ENCODE measurements at places on chromosomes 5 and 9.

- no peak for DNase-seq
Observed at GRCh38 chr9:107410420-107410819, 79.1 kb downstream of the KLF4 start.

DNA sequence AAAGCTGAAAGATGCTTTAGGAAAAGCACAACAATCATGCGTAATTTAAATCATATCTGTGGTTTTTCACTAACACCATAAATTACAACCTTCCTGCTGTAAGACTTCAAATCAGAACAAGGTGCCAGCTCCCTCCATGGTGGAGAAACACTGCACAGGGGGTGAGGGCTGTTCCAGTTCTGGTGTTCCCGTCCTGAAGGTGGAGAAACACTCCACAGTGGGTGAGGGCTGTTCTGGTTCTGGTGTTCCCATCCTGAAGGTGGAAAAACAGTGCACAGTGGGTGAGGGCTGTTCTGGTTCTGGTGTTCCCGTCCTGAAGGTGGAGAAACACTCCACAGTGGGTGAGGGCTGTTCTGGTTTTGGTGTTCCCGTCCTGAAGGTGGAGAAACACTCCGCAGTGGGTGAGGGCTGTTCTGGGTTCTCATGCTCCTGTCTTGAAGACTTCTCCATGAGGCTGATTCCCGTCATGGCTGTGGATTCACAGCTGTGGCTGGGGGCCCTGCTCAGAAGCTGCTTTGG is 12.9 kb downstream of the PLEKHG4B start:
- no peak for DNase-seq

GRCh38 chr5:172299916-172300439 is 16.4 kb upstream of the UBTD2 start:
- no peak for DNase-seq

DNA sequence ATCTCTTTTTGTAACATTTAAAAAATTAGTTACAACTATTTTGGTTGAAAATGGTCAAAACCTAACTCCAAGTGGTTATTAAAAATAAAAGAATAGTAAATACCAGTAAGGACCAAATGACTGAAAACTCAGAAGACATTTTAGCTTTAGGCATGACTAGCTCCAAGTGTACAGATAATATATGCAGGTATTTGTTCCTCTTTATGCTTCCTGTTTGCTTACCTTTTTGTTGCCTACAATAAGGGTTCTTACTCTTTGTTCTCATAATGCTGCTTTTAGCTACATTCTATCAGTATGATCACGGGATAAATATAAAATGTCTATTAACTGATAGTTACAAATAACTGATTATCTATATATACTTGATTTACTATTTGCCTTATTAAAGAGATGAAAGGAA is 259.6 kb downstream of the CDH12 start:
- no peak for DNase-seq

- DNase-seq: peak; percentile 92
Observed at GRCh38 chr5:17118631-17119030, 98.8 kb upstream of the BASP1 start.

- no peak for DNase-seq
Observed at GRCh38 chr5:97405941-97406340, 222.9 kb upstream of the RIOK2 start.

GRCh38 chr9:125551781-125552180 is 155.2 kb downstream of the MAPKAP1 start:
- no peak for DNase-seq

DNA sequence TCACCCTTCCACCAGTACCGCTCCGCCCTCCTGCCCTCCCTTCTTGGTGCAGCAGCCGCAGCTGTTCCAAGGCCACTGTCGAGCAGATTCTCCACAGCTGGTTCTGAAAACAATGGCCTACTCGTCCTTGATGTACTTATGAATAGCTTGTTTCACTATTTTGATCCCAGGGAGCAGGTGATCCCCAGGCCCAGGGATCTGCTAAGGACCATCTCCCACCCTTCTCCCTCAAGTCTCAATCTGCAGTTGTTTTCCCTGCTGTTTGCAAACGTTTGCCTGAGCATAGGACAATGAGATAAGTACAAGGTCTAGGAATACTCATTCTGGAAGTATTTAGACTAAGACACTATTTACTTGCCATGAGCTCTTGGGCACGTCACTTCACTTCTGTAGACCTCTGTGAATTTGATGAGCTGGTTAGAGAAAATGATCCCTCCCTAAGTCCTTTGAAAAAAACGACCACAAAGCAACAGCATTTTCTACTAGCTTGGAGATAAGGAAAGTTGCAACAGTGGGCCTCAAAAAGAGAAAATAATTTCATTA is 1.8 kb downstream of the LURAP1L start:
- DNase-seq: no peak

- DNase-seq: no peak
Observed at GRCh38 chr9:107685901-107686300, 196.3 kb upstream of the KLF4 start.

DNA sequence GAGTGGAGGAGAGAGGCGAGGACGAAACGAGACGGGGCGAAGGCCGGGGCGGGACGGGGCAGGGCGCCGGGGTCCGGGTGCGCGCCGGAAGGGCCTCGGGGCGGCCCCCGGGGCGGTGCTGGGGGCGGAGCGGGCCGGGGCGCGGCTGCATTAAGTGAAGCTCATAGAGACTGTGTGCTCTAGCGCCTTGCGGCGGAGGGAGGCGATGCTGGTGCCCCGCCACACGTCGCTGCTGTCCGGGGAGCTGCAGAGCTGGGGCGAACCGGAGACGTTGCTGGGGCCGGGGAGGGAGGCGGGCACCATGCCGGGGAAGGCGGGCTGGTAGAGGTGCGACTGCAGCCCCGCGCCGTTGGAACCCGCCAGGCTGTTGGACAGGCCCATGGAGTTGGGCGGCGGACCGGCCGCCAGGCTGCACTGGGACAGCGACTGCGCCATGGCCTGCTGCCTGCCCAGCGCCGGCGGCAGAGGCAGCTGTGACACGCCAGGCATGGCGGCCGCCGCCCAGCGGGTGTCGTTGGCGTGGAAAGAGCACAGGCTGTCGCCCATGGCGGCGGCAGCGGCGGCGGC is 8.3 kb downstream of the OTP start:
- DNase-seq: no peak
